ENCODE measurements at places on chromosomes 5 and 9.

GRCh38 chr5:177338251-177339106 is 13.0 kb downstream of the LMAN2 start:
- DNase-seq: no peak

GRCh38 chr5:156330141-156330870 is 3.3 kb downstream of the SGCD start:
- no peak for DNase-seq

GRCh38 chr5:38515646-38516045 is 40.8 kb downstream of the LIFR start:
- no peak for DNase-seq

- no peak for DNase-seq
These were observed 472.9 kb downstream of the PDE4D start for GRCh38 chr5:59420596-59420995.

DNA sequence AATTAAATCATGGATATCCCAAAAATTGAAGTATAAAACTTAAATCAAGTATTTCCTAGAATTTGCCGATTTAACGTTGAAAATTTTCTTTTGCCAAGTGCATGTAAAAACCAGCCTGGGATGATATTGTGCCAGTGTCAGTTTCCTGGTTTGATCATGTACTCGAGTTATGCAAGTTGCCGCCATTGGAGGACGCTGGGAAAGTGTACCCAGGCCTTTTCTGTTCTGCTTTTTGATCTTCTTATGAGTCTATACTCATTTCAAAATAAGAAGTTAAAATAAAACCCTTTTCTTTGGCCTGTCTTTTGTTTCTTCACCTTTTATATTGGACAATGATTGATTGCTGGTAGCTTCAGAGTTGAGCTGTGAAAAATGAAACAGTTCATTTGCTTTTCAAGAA is 93.1 kb upstream of the NFIL3 start:
- DNase-seq: no peak

DNA sequence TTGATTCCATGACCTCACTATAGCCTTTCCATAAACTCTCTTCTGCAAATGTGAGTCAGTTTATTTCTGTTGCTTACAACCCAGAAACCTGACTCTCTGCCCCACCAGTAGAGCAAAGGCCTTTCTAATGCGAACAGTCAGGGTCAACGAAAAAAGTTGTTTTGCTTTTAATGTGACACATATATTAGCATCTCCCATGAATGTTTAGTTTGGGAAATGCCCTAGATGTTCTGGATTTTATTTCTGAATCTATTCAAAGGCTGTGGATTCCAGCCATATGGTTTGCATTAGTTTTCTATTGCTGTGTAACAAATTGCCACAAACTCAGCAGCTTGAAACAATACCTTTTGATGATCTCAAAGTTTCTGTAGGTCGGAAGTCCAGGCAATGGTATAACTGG is 193.5 kb downstream of the GNA14 start:
- DNase-seq: no peak

DNA sequence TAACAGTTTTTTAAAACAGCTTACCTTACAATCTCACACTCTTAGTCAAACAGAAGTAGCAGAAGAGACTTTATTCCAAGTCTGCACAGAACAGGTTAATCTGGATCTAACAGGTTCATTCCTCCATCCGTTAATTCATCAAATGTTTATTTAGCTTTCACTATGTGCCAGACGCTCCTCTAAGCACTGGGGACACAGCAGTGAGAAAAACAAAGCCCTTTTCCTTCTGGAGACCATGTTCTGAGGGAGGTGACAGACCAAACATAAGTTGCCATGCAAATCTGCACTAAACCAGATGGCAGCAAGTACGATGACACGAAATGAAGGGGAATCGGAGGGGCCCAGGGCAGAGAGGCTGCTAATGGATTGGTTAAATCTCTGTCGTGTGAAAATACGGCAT is 17.1 kb upstream of the GLIPR2 start:
- peak; percentile 12 for DNase-seq

DNA sequence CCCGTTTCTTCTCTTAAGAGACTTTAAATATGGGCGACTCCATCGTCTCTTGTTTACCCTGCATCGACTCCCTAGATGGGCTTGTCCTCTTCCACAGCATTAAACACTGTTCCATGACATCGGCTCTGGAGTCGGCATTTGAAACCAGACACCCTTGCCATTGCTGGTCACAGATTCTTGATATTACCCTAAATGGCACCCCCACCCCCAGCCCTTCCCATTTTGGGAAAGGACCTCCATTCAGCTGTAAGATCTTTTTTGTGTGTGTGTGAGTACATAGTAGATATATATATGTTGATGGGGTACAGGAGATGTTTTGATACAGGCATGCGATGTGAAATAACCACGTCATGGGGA is 51.1 kb upstream of the SH3PXD2B start:
- DNase-seq: no peak

DNA sequence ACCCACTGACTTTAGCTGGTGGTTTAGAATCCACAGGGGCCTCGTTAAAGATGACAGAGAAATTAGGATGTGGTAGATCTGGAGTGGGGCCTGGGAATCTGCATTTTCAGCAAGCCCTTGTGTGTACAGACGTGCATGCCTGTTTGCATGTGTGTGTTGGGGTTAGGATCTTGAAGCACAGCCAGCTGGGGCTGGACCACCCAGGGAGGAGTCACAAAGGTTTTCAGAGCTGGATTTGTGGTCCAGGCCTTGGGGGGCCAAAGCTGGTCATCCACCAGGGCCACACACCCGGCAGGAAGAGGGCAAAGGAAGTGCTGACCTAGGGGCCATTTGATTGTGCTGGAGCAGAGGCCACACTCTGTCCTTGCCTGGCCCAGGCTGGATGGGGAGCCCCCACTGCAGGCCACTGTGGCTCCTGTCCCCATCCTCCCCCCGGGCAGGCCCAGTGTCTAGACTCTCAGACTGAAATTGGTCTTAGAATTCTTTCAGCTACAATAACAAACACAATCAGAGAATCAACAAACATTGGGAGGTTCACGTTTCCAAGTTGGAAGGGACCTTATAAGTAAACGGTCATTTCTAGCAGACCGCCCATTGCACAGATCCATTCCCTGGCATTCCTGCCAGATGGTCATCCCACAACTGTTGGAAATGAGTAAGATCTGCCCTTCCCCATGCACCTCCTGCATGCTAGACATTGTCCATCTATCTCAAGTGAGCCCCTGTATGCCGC is 10.3 kb downstream of the CDX1 start:
- DNase-seq: no peak

- DNase-seq: no peak
These were observed 187.0 kb upstream of the ADCY2 start for GRCh38 chr5:7208938-7209337.

DNA sequence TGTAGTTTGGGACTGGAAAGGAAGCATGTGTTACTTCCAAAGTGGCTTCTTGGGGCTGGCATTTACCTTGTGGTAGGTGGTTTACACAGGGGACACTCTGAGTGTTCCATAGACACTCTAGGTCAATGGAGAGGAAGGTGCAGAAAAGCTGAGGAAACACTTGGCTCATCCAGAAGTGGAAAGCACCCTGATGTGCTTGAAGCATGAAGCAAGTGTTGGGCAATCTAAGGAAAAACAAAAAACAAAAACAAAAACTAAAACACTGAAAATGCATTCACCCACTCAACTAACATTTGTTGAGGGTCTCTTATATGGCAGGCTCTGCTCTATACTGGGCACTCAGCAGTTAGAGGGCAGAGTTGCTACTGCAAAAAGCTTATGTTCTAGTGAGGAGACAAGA is 2.9 kb upstream of the ERAP2 start:
- DNase-seq: no peak

GRCh38 chr5:173191561-173191960 is 43.4 kb downstream of the NKX2-5 start:
- no peak for DNase-seq

DNA sequence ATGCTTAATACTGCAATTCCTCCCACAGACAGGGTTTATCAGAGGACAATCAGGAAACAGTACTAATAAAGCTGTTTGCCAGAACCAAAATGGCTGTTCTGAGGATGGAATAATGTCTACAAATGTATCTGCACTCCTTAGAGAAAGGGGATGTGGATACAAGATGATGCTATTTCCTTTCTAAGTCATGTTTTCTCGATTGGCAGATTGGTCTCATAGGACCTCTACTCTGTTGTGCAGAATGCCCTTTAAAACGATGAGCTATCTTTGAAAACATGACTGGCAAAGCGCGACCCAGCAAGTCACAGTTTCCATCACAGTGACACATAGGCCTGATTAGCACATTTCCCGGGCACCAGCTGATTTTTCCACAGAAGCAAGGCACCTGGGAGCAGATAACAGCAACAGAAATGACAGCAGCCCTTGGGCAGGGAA is 54.0 kb downstream of the AOPEP start:
- DNase-seq: no peak

GRCh38 chr5:130796032-130796431 is 369.0 kb downstream of the HINT1 start:
- no peak for DNase-seq

- no peak for DNase-seq
These were observed 9.4 kb downstream of the FYB1 start for GRCh38 chr5:39209924-39210323.

DNA sequence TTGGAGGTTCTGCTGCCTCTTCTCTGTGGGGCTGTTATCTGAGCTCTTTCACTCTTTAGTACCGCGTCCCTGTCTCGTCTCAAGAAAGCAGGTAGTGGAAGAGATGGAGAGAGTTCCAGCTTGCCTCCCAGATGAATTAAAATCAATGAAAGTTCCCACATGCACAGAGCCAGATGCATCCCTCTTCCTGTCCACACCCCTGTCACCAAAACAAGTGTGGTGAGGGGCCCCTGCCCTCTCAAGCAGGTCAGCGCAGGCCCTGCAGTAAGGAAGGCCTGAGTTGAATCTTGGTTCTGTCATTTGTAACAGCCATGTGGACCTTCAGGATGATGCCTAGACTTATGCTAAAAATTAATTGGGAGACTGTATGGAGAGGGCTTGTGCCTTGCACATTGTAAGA is 26.9 kb downstream of the GALNT10 start:
- DNase-seq: no peak

DNA sequence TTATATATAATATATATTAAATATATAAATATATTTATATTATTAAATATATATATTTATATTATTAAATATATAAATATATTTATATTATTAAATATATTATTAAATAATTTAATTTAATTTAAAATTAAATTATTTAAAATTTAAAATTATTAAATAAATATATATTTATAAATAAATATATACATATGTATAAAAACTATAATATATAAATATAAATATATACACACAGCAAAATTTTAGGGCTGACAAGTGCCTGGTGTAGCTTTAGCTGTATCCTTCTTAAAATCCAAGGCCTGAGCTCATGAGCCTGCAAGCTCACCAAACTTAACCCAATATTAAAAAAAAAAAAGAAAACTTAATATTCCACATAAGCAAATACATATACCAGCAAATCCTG is 53.2 kb downstream of the UBAP2 start:
- DNase-seq: no peak

Data from NCI-H1694 (cell line).